Endodermal cell (in vitro differentiated cells): ENCODE measurements at places on chromosomes 16 and 17.
A peak's percentile ranks its signal among the peaks of the same experiment; 100 is the strongest.

DNA sequence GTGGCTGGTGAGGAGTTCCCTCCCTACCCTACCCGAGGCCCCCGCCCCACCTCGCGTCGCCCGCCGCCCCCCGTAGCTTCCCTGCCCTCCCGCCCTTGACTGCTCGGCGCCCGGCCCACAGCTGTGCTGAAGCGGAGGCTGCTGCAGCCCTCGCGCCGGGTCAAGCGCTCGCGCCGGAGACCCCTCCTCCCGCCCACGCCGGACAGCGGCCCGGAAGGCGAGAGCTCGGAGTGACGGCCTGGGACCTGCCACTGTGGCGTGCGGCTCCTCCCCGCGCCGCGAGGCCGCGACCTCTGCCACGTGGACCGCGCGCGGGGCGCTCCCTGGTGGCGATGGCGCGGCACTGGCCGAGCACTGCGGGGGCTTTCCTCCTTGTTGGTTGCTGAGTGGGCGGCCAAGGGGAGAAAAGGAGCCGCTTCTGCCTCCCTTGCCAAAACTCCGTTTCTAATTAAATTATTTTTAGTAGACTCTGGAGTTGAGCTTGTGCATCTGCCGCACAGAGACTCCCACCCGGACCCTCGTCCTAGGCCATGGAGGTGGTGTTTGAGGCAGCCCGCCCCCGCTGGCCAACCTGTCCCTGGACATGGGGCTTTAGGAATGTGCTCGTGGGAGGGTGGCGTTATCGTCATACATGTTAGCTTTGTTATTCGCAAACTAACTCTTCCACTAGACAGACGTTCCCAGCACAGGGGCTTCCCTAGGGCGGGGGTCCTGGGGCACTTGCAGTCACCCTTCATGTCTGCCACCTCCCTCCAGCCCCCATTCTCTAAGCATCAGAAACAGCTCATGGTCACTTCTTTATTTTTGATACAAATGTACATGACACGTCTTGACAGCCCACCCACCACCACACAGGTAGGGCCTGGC is 4.4 kb downstream of the TP53I13 start:
- no peak overlapping the region for H3K4me3 ChIP-seq
- DNase-seq: peak; percentile 90
- H3K27ac ChIP-seq: no peak overlapping the region
- H3K36me3 ChIP-seq: peaks cover 20% of the 10 kb centered on the region

DNA sequence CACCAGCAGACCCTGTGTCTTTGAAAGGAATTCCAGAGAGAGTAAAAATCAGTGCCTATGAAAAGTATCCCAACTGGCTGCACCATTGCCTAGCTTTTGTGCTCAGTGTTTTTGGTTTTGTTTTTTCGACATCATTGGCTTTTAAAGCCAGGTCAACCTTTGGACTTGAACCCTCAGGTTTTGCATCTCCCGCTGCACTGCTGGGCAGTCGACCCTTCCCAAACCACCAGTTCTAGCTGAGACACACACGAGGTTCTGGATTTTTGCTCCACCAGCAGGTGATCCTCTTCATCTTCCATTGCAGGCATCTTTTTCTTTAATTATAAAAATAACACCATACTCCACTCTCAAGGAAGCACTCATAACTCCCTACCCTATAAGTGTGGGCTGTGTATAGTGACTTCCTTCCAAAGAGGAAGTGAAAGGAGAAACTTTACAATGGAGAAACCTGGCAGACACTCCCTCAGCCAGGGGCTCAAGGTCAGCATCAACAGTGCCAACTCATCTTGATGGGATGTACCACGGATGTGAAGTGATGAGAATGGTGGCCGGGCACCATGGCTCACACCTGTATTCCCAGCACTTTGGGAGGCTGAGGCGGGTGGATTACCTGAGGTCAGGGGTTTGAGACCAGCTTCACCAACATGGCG is 57.8 kb downstream of the BMERB1 start:
- H3K27ac ChIP-seq: no peak overlapping the region
- H3K27me3 ChIP-seq: no peaks in the 10 kb centered on the region
- no peak for DNase-seq
- H3K4me1 ChIP-seq: no peaks in the 10 kb centered on the region
- H3K4me3 ChIP-seq: no peak overlapping the region

- no peaks in the 10 kb centered on the region for H3K27me3 ChIP-seq
- H3K36me3 ChIP-seq: peaks cover 75% of the 10 kb centered on the region
- H3K4me3 ChIP-seq: no peak overlapping the region
- no peak overlapping the region for H3K27ac ChIP-seq
These were observed 32.2 kb upstream of the SLC12A3 start for GRCh38 chr16:56832768-56833167.

GRCh38 chr17:66549311-66549704 is 246.9 kb downstream of the PRKCA start:
- peaks cover 8% of the 10 kb centered on the region for H3K4me1 ChIP-seq
- H3K27me3 ChIP-seq: no peaks in the 10 kb centered on the region
- peak; percentile 81 for DNase-seq
- peak overlapping the region; percentile 56 for H3K27ac ChIP-seq

DNA sequence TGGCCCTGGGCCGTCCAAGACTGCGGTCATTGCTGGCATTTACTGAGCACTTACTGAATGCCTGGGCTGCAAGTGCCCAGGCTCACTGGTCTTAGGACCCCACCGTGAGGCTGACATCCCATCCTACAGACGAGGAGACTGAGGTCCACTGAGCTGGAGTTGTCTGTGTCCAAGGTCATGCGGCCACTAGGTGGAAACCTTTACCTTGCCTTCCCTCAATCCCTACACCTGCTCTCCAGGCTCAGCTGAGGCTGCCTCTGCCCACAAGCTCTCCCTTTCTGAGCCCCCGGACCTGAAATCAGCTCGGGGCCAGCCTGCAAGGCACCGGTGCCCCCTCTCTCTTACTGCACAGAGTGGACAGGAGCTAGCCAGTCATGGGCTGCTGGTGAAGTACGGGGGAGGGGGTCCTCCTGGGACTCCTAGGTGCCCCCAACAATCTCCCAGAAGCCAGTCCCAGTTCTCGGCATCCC is 1.5 kb downstream of the CASKIN1 start:
- no peaks in the 10 kb centered on the region for H3K36me3 ChIP-seq
- no peak overlapping the region for H3K27ac ChIP-seq
- DNase-seq: peak; percentile 90
- peak overlapping the region; percentile 66 for H3K4me3 ChIP-seq

- no peaks in the 10 kb centered on the region for H3K4me1 ChIP-seq
- peak; percentile 42 for DNase-seq
- no peak overlapping the region for H3K27ac ChIP-seq
These were observed 10.7 kb upstream of the EPOP start for GRCh38 chr17:38685491-38685890.

DNA sequence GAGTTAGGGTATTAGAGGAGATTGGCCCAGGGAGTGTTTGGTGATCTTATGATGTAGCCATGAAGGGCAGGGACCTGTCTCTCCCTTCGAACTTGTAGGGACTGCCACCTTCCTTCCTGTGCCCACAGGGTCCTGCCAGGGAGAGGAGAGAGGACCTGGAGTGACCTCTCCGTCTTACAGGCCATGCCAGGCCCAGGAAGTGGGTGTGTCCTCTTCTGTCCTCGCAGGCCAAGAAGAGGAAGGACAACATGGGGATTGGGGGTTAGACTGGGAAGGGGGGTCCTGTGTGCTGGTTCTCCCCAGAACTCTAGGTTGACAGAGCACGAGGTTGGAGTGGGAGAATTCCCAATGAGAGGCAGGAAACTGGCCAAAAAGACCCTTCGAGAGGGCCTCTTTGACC is 43.4 kb upstream of the TAC4 start:
- no peak for DNase-seq
- H3K4me3 ChIP-seq: no peak overlapping the region
- H3K27ac ChIP-seq: no peak overlapping the region
- H3K4me1 ChIP-seq: no peaks in the 10 kb centered on the region
- peaks cover 26% of the 10 kb centered on the region for H3K27me3 ChIP-seq

DNA sequence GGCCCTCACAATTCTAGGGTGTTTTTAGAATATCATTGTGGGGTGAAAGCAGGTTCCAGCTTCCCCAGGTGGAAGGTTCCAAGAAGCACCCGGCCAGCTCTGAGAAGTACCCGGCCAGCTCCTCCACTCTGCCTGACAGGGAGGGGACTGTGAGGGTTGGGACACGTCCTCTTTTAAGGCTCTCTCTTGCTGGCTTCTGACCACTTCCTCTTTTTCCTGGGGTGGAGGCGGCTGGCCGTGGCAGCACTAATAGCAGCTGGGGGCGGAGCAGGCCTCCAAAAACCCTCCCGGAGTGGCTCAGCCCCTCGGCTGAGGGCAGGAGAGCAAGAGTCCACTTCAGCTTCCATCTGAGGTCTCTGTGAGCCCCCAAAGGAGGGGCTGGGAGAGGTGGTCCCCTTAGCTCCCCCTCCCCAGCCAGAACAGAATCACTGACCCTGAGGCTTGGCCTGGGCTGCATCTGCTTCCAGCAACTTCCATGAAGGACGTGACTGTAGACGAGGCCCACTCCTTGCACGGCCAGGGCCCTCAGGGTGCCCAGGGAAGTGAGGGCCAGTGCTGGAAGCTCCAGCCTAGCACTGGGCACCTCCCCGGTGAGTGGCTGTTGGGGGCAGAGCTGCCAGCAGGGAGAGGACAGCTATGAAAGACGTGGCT is 26.7 kb upstream of the PLCG2 start:
- H3K27me3 ChIP-seq: no peaks in the 10 kb centered on the region
- H3K27ac ChIP-seq: no peak overlapping the region

GRCh38 chr16:76946879-76947278 is 244.1 kb upstream of the MON1B start:
- no peaks in the 10 kb centered on the region for H3K27me3 ChIP-seq
- H3K4me1 ChIP-seq: peaks cover 3% of the 10 kb centered on the region
- no peak overlapping the region for H3K4me3 ChIP-seq
- no peaks in the 10 kb centered on the region for H3K36me3 ChIP-seq
- no peak for DNase-seq

DNA sequence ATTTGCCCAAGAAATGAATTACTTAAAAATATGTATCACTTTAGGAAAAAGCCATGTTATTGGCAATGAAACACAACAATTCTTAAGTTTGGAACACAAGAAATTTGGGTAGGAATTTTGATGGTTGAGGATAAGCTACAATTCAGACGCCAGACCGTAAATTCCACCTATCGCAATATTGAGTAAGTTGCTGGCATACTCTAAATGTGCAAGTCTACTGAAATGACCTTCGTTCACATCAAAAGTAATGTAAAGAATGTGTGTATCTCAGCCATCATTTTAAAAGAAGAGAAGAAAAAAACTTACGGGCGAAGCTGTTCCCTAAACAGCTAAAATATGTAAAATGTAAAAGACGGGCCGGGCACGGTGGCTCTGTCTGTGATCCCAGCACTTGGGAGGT is 33.4 kb downstream of the UBE2G1 start:
- no peak overlapping the region for H3K4me3 ChIP-seq
- peaks cover 16% of the 10 kb centered on the region for H3K36me3 ChIP-seq
- no peak overlapping the region for H3K27ac ChIP-seq
- DNase-seq: no peak
- peaks cover 8% of the 10 kb centered on the region for H3K4me1 ChIP-seq

- H3K27ac ChIP-seq: no peak overlapping the region
- H3K4me1 ChIP-seq: peaks cover 14% of the 10 kb centered on the region
- H3K4me3 ChIP-seq: no peak overlapping the region
These were observed 407.6 kb upstream of the PSMD7 start for GRCh38 chr16:73888840-73889490.

DNA sequence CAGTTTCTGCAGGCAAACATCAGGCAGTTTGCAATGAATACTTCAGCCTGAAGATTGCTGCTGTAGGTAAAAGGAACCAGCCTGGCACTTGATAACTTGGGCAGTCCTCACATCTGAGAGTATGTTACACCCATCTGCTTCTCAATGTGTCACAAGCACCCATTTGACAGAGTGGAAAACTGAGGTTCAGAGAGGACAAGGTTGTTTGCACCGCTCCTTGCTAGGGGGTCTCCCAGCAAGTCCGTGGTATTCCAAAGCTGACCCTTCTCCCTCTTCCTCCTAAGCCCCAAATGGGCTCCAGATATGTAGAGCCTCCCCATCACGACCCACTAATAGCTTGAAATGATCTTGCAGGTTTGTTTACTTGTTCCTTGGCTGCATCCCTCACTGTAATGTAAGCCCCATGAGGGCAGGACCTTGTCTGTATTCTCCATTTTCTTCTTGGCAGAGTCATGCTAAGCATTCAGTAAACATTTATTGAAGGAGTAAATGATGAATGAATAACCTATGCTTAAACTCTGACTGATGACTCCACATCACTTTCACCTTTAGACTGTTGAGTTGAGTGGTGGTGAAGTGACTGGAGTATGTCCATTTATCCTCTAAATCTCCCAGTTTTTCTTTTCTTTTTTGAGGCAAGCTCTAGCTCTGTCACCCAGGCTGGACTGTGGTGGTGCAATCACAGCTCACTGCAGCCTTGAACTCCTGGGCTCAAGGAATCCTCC is 26.4 kb downstream of the HNF1B start:
- peaks cover 14% of the 10 kb centered on the region for H3K4me1 ChIP-seq
- DNase-seq: no peak

GRCh38 chr17:30565073-30565935 is 88.1 kb downstream of the GOSR1 start:
- H3K36me3 ChIP-seq: no peaks in the 10 kb centered on the region
- no peaks in the 10 kb centered on the region for H3K4me1 ChIP-seq
- H3K27me3 ChIP-seq: no peaks in the 10 kb centered on the region
- H3K4me3 ChIP-seq: no peak overlapping the region
- H3K27ac ChIP-seq: no peak overlapping the region

GRCh38 chr17:9568957-9569588 is 6.5 kb downstream of the STX8 start:
- H3K27ac ChIP-seq: no peak overlapping the region
- no peaks in the 10 kb centered on the region for H3K4me1 ChIP-seq
- peaks cover 17% of the 10 kb centered on the region for H3K36me3 ChIP-seq
- H3K4me3 ChIP-seq: no peak overlapping the region
- no peaks in the 10 kb centered on the region for H3K27me3 ChIP-seq
- peak; percentile 67 for DNase-seq

- peak; percentile 69 for DNase-seq
- no peak overlapping the region for H3K27ac ChIP-seq
- no peak overlapping the region for H3K4me3 ChIP-seq
- H3K27me3 ChIP-seq: peaks cover 4% of the 10 kb centered on the region
These were observed 22.6 kb downstream of the TPSD1 start for GRCh38 chr16:1278477-1278876.

DNA sequence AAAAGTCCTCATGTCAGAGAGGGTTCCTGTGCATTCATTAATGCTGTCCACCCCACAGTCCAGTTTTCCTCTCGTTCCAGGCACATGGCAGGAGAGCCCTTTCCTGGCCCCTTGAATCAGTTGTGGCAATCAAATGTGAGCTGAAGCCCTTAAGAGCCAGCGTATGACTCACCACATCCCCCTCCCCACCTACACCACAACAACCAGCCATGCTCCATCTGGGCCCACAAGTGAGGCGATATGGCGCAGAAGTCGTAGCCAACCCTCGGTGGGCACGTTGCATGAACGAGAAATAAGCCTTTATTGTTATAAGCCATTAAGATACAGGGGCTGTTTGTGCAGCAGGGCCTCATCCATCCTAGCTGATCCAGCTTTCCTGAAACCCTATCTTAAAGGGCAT is 28.2 kb downstream of the GRIN2A start:
- no peak for DNase-seq
- H3K36me3 ChIP-seq: no peaks in the 10 kb centered on the region
- H3K4me3 ChIP-seq: no peak overlapping the region
- H3K27ac ChIP-seq: no peak overlapping the region
- H3K4me1 ChIP-seq: no peaks in the 10 kb centered on the region
- no peaks in the 10 kb centered on the region for H3K27me3 ChIP-seq
